ENCODE measurements at places on chromosomes 5 and 9.

- DNase-seq: no peak
Measured at GRCh38 chr5:142671266-142671665, 14.6 kb downstream of the FGF1 start.

DNA sequence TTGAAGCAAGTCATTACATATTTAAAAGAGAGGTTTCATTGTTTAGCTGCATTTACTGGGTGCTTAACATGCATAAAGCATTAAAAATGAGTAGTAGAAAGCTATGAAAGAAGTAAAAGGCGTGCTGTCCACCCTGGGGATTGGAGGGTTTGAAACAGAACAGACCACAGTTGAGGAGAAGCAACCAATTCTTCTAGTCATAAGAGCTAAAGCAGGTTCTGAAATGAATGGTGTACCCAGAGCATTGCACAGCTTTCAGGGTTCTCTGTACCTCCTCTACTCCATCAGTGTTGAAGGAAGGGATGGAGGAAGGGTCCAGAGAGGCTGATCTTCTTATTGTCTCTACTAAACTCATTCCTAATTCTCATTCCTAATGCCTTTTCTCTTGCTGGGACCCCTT, 68.9 kb downstream of the SH3RF2 start:
- DNase-seq: no peak

DNA sequence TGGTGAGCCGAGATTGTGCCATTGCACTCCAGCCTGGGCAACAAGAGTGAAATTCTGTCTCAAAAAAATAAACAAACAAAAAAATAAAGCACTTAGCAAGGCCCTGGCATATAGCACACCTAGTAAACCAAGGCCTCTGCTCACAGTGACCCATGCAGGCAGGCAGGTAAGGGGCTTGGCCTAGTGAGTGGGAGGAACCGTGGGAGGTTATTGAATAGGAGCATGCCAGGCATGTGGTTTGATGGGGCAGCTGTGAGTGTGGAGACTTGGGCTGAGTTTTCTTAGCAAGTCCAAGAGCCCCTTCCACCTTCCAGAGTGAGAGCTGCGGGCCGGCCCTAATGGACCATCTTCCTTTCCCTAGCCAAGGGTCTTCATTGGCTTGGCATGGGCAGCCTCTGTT, 4.5 kb upstream of the NDST1 start:
- DNase-seq: no peak

DNA sequence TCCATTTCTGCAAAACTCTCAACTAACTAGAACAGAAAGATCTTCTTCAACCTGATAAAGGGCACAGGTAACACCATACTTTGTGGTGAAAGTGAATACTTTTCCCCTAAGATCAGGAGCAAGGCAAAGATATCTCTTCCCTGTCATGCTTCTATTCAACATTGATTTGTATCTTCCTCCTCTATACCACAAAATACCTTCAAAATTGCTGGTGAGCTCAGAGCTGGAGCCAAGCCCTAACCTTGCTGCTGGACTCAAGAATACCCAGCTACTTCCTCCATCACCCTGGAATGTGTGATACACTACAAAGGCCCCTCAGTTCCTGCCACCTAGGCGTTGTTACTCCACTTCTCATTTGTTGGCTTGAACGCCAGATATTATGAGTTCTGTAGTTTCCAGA, 499.0 kb downstream of the ACTL7B start:
- DNase-seq: no peak

- no peak for DNase-seq
Measured at GRCh38 chr5:173622183-173623047, 6.0 kb upstream of the BOD1 start.

- DNase-seq: no peak
Measured at GRCh38 chr5:108905805-108906204, 158.1 kb downstream of the FER start.

GRCh38 chr9:126125992-126126409, 200.6 kb upstream of the MVB12B start:
- DNase-seq: no peak
